CD4-positive, alpha-beta memory T cell (primary cell): ENCODE measurements at places on chromosomes 2 and 18.

DNA sequence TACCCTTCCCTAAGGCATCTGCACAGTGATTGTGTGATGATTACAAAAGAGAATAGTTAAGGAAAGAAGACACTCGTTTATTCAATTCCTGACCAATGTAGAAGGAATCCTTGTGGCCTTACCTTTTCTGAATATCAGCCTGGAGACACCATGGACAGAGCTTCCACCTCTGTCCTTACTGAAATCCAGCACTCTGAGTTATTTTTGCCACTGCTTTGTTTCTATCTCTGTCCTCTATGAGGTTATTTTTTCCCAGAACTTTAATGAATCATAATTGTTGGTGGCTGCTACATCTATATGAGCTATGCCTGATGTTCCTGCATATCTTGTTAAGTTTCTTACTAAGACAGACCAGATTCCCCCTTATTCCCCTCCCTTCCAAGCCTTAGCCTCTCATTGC lies 275.1 kb downstream of the SETBP1 start:
- DNase-seq: no peak

- DNase-seq: no peak
These were observed 245.6 kb upstream of the TCF4 start for GRCh38 chr18:55833543-55833942.

DNA sequence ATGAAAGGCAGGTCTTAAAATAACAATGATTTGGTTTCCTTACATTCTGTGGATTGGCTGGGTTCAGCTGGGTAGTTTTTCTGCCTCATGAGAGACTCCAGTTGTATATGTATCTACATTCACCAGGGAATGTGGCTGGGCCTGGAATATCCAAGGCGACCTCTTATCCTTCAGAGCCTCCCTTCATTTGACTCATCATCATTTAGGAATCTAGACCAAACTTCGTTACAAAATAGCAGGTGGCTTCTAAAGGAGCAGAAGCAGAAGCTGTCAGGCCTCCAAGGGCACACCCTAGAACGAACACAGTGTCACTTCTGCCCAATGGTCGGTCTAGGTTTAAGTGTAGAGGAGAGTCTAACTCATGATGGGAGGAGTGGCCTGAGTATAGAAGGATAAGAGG lies 204.2 kb downstream of the EN1 start:
- DNase-seq: no peak

DNA sequence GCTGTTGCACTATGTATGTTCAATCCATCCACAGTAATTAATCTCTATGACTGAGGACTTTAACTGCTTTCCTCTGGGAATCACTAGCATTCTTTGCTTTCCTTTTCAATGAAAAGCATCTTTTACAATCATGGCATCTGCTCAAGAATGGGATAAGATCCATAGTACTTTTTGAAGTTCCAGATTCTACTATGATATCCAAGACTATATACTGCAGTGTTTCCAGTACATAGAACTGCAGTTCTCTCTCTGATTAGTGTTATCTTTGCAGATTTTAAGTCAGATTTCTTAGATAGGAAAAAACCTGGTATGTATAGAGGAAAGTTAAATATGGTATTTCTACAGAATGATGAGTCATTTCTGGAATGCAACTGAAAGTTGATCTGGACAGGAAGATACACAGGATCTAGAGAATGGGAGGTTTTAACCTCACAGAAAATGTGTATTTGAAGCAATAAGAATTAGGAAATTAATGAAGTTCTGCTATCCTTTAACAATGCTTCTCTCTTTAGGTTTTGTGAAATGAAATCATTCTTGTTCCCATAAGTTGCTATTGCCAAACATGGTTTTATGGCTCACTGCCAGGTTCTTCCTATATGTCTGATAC lies 670.7 kb downstream of the ERBB4 start:
- DNase-seq: no peak

- no peak for DNase-seq
These were observed 14.7 kb upstream of the HOXD1 start for GRCh38 chr2:176173567-176174381.

DNA sequence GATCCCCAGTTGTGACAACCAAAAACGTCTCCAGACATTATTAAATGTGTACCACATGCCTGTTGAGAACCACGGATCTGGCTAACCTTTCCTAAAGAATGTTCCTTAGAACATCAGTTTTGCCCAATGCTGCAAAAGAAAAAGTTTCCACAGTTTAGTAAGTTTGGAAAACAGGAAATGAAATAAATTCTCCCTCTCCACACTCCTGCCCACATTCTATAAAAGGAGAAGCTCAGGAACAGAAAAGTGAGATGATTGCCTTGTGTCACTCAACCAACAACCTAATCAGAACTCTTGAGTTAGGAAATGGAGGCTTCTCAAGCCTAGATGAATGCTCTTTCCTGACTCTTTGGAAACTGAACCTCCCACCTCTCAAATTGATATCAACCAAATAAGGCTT lies 56.1 kb upstream of the NFE2L2 start:
- DNase-seq: no peak

GRCh38 chr2:72894514-72894913 lies 7.3 kb downstream of the SPR start:
- DNase-seq: no peak

- DNase-seq: no peak
These were observed 32.6 kb downstream of the FASTKD2 start for GRCh38 chr2:206798000-206798399.

- DNase-seq: no peak
These were observed 228.4 kb upstream of the SP5 start for GRCh38 chr2:170486730-170487129.

DNA sequence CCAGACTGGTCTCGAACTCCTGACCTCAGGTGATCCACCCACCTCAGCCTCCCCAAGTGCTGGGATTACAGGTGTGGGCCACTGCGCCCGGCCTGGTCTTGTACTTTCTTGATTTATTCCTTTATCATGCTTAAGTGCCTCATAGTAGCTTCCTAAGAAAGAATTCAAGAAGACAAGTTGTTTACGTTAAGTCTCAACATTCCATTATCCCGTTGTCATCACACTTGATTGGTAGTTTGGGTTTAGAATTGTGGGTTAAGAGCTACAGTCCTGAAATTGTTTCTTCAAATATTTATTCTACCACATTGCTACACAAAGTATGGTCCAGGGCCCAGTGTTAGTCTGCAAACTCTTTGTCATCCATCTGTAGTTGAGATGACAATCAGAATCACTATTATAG lies 194.0 kb downstream of the VWC2L start:
- no peak for DNase-seq

GRCh38 chr2:9656270-9656766 lies 25.5 kb upstream of the YWHAQ start:
- peak; percentile 86 for DNase-seq

DNA sequence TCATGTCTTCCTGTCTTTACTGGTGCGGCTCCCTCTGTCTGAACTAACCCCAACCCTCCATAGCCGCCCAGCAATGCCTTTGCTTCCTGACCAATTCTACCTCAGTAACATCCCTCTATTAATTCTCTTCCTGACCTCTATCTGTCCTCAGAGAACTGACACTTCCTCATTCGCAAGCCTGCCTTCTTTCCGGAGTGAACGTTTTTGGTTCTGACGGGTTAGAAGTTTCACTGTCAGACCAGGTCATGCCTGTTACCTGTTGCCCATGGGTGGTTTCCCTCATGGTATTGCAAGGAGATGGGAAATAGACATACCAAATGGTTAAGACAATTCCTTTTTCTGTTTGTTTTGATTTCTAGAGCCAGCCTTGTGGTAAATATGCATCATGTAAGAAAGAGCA lies 453.4 kb upstream of the SLC14A2 start:
- no peak for DNase-seq

DNA sequence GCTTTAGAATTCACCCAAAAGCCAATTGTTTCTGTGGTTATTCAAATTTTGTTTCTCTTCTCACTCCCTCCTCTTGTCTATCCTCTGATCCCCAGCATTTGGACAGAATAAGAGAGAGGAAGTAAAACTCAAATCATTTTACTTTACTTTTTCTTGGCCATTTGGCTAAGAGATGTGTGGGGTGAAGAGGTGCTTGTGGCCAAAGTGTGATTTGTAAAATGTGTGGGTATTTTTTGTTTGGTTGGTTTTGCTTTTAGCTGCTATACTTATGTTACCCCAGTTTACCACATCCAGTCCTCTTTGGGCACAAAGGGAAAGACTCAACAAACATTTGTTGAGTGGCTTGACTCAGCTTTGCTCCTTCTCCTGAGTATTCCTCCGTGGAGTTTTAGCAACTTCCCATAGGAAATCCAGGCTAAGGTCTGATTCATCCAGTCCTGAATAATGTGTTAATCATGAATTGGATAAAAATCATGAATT lies 109.1 kb upstream of the CYP1B1 start:
- DNase-seq: no peak

GRCh38 chr2:122156176-122156890 lies 400.9 kb downstream of the TSN start:
- DNase-seq: no peak

GRCh38 chr18:28127228-28127627 lies 49.7 kb downstream of the CDH2 start:
- no peak for DNase-seq

GRCh38 chr2:181072486-181073235 lies 92.3 kb downstream of the UBE2E3 start:
- no peak for DNase-seq

DNA sequence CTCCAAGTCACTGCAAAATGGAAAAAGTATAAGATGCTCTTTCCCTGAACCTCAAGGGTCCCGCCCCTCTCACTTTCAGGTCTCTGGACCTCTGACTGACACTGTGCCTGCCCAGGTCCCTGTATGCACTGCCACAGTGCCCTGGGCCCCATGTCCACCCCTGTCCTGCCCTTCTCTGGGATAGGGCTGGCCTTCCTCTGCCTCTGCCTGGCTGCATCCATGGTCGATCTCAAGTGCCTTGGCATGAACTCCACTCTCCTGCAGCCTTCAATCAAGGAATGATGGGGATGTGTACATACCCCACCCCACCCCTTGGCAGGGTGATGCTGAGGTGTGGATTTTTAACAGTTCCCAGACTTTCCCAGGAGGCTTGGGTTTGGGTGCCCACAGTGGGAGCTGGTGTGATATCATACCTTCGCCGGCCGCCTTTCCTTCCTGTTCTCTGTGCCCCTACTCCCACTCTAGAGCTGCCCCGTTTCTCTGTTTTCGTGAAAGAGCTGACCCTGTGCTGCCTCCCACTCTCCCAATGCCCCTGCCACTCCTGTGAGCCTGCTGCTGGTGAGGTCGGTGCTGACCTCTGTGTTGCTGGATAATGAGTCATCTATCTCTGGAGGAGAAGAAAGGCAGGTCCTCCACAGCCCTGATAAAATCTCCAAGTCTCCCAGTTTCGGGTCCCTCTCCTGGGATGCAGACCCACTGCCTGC lies 18.9 kb downstream of the PTPN18 start:
- no peak for DNase-seq

DNA sequence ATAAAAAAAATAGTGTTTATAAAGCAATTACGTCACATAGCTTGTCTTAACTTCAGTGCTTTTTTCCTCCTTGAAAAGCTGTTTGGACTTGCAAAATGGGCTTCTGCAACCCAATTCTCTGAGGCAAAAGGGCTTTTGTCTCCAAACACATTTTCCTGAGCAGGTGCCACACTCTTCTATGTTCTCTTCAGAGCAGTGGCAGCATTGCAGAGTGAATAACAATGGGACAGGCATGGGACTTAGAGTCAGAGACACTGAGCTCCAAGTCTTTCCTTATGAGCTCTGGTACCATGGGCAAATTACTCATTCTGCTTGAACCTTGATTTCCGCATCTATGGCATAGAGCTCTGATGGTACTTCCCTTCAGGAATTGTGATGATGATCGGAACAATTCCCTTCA lies 149.0 kb downstream of the ARL6IP6 start:
- DNase-seq: no peak

- no peak for DNase-seq
These were observed 99.4 kb downstream of the NEDD4L start for GRCh38 chr18:58143386-58143785.

DNA sequence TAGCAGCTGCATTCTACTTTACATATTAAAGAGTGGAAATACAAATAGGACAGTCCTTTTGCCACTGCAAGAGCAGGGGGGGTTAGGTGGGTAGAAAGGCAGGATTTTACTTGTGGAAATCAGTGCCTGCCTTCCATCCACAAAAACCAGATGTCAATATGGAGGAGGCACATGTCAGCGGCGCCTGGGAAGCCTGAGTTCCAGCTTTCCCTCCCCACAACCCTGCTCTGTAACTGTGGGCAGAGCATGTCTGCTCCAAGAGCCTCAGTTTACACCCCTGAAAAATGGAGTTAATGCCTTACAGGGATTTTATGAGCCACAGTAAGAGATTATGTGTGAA lies 32.9 kb downstream of the STEAP3 start:
- no peak for DNase-seq

DNA sequence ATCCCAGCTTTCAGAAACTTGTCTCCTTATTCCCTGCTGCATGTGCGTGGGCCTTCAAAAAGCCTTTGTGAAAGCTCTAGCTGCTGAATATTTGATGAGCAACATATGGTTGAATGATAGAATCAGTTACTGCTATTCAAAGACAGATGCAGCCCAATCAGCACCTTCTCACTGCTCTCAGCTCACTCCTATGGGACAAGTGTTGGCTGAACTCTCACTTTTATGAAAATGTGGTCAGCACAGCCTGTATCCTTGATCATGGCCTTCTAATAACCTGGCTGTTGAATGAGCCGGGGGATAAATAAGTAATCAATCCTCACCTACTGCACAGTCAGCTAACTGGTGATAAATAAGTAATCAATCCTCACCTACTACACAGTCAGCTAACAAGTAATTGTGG lies 103.2 kb downstream of the PIEZO2 start:
- no peak for DNase-seq

DNA sequence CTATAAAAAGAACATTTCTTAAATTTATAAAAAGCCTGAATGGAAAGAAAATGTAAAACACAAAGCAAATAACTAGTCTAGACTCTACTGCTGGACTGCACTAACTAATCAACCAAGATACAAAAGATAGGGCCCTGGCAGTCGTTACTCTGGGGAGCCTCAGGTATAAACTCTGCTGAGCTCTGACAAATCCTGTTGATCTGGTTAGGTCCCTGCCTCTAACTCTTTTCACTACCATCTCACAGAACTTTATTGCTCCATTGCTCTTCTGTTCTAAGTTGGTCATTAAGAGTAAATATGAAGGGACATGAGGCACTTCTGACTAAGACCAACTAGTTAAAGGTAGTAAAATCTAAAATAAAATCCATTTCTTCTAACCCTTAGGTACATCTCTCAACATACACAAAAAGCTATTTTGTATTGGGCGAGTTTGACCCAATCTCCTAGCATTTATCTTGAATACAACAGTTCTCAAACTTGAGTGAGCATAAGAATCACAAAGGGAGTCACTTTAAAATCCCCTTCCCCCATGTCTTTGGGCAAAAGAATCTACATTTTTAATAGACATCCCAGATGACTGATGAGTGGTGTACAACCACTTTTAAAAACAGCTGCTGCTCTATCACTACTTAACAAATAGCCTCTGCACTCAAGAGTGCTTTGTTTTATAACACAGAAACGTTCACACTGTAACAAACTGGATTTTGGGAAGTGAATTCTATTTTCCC lies 2.5 kb downstream of the CHN1 start:
- no peak for DNase-seq

DNA sequence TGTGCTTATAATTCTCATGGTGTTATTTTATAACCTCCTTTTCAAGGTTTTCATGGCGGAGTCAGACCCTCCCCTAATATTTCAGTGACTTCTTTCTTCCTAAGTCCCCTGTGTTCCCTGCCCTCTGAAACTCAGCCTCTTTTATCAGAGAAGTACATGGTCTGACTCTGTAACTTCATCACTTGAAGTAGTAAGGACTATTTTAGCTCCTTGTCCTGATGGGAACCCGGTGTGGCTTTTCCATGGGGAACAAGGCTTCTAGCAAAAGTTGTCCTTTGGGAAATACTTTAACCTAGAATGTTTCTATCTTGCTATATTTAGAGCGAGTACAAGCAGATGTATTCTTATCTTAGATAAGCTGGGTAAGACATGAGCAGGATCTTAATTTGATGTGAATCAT lies 117.5 kb downstream of the TRIB2 start:
- no peak for DNase-seq
